Activated naive CD8-positive, alpha-beta T cell treated with anti-CD3 and anti-CD28 coated beads, Interleukin-2, amount 10 ng/mL, durations not matched to agents 7 days and 5 days (primary cell): ENCODE measurements at places on chromosomes 7 and 10. TPM values are rescaled to one million over a fixed set of nuclear protein-coding genes. Genes with fewer than 3 reads are reported as not detected.

Gene SOSTDC1
- not detected for total RNA-seq

GRCh38 chr10:14667280-14667679 lies 107.4 kb downstream of the FAM107B start:
- DNase-seq: no peak
- peaks cover 2% of the 10 kb centered on the region for H3K27me3 ChIP-seq
- H3K4me1 ChIP-seq: peaks cover 16% of the 10 kb centered on the region
- no peak overlapping the region for H3K27ac ChIP-seq

- peaks cover 2% of the 10 kb centered on the region for H3K36me3 ChIP-seq
- no peak for DNase-seq
- H3K27ac ChIP-seq: no peak overlapping the region
- peaks cover 3% of the 10 kb centered on the region for H3K4me1 ChIP-seq
- H3K27me3 ChIP-seq: no peaks in the 10 kb centered on the region
Observed at GRCh38 chr10:24685958-24686540, 37.6 kb downstream of the ARHGAP21 start.

DNA sequence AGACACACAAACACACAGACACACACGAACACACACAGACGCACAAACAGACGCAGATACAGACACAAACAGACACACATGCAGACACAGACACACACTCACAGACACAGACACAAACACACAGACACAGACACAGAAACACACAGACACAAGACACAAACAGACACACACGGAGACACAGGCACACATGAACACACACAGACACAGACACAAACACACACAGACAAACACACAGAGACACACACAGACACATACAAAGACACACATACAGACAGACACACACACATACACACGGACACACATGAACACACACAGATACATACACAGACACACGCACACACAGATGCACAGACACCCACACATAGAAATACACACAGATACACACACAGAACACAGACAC lies 434.9 kb downstream of the DNAJB6 start:
- DNase-seq: no peak
- no peak overlapping the region for H3K4me3 ChIP-seq
- peaks cover 4% of the 10 kb centered on the region for H3K36me3 ChIP-seq
- H3K27ac ChIP-seq: peak overlapping the region; percentile 23
- H3K27me3 ChIP-seq: no peaks in the 10 kb centered on the region

Gene MEST
- total RNA-seq: 8.7 TPM

- no peak overlapping the region for H3K4me3 ChIP-seq
- peaks cover 2% of the 10 kb centered on the region for H3K36me3 ChIP-seq
- H3K27me3 ChIP-seq: peaks cover 3% of the 10 kb centered on the region
- H3K4me1 ChIP-seq: peaks cover 21% of the 10 kb centered on the region
- DNase-seq: no peak
Observed at GRCh38 chr10:70500368-70500767, 21.8 kb downstream of the PALD1 start.

- H3K4me3 ChIP-seq: no peak overlapping the region
- H3K27ac ChIP-seq: no peak overlapping the region
- no peaks in the 10 kb centered on the region for H3K27me3 ChIP-seq
- H3K4me1 ChIP-seq: no peaks in the 10 kb centered on the region
- no peak for DNase-seq
Observed at GRCh38 chr10:121085367-121085766, 234.2 kb downstream of the WDR11 start.
